ENCODE measurements at places on chromosomes 5 and 9. TPM values are rescaled to one million over a fixed set of nuclear protein-coding genes. Genes with fewer than 3 reads are reported as not detected.

CCDC152 gene
- 1.4 TPM for total RNA-seq

DMRTA1 gene
- total RNA-seq = under 0.01 TPM

TXNDC8 gene
- total RNA-seq = not detected

SMIM33 gene
- total RNA-seq = not detected
